Cardiac septum (tissue), 1 donor: ENCODE measurements at places on chromosomes 1 and 21. TPM values are rescaled to one million over a fixed set of nuclear protein-coding genes. Genes with fewer than 3 reads are reported as not detected.

- DNase-seq = no peak
Observed at GRCh38 chr1:244365809-244366208, 85.9 kb downstream of the ADSS2 start.

TINAGL1 gene
- 180 TPM for total RNA-seq

DNA sequence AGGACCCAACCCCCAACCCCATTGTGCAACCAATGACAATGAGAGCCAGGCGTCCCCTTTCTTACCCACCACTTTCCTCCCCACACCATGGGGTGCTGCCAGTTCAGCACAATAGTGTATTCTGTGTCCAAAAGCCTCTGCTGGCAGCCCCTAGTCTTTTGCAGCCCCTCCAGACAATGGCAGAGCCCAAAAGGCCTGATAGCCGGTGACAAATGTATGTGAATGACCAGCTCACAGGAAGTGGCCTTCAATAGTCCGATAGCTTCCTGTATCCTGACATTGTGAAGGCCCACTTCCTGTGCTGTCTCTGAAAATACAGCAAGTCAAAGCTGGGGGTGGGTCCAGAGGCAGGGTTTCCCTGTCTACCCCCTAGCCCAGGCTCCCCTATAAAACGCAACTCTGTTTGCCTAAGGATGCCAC lies 16.6 kb downstream of the SMIM12 start:
- DNase-seq = no peak

DNA sequence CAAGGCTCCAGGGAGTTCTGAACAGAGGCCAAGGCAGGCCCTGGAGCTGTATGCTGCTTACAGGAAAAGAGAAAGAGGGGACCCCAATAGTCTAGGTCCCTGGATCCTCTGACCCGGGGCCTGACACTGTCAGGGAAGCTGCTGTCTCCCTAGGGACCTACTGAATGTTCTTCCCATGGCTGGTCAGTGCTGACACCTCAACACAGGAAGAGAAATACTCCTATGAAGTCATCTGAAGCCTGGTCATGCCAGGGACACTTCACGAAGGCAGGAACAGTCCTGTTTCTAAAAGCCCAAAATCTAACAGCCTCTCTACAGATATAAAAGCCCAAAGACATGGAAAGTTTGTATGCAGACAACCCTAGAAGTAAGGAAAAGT lies 1.7 kb upstream of the LAD1 start:
- DNase-seq = no peak

DNA sequence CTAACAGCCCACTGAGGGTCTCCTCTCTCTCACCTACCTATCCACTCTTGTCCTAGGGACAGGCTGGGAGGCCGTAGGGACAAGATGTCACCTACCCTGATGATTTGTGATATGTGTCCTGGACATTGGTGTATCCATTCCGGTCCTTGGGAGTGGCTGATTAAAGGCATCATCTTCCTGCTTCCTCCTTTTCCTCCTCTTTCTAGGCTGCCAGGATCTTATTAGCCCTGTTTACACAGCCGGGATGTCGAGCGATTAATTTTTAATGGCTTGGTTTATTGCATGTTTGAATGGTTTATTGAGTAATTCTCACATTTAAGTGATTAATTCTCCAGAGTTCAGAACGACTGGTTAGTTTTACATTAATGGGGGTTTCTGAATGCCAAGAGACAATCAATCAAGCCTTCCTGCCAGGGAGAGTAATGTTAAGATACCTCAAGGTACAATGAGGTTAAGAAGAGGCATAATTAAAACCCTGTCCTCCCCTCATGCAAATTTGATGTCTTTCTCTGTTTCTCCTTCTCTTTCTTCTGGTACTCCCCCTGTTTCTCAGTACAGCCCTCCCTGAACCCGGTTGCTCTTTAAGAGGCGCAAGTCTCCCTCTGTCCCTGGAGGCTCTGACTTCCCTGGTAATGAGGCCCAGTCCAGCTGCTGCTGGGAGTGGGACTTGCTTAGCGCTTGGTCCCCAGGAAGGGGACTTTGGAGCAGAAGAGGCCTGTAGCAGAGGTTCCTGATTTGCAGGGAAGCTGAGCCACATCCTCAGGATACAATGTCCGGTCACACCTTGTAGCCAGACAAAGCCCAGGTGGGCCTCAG lies 50.9 kb downstream of the ACTL8 start:
- DNase-seq = no peak

DNA sequence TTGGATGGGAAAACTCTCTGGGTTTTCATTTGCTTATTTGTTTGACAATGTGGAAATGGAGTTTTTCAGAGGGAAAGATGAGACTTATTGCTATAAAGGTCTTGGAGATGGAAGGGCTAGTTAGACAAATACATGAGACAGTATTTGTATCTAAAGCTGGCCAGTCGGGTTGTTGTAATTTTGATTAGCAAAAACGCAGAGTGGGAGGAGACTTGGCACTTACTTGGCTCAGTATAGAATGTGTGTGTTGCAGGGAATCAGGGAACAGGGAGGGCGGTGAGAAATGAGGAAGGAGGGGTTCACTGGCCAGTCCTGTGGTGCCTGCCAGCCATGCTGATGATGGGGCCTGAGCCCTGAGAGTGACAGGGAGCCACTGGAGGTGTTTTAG lies 6.0 kb upstream of the FOXE3 start:
- DNase-seq = no peak

KHDC4 gene
- 26.8 TPM for total RNA-seq

- DNase-seq = no peak
Observed at GRCh38 chr1:220552672-220553260, 24.8 kb downstream of the MARK1 start.

GRCh38 chr1:85584923-85585322 lies 4.4 kb downstream of the CCN1 start:
- no peak for DNase-seq

DNA sequence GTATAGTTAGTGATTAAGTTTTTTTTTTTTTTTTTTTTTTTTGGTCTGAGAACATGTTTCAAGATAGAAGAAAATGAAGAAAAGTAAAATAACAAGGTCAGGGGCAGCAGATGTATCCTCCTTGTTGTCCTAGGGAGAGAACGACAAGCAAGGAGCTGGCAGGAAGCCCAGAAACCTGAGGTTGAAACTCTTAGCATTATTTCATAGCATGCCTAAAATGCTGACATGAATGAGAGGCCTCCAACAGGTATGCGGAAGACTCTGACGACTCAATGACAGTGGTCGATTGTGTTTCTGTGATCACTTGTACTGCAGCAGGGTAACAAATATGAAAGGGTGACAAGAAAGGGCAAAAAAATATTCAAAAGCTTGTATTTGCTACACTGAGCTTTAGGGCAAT lies 415.9 kb downstream of the PLA2G4A start:
- no peak for DNase-seq

CFAP107 gene
- not detected for total RNA-seq
